Osteocyte (in vitro differentiated cells): ENCODE measurements at places on chromosomes 4 and X.

- DNase-seq, result no peak
Observed at GRCh38 chr4:164894702-164895101, 17.7 kb downstream of the APELA start.

DNA sequence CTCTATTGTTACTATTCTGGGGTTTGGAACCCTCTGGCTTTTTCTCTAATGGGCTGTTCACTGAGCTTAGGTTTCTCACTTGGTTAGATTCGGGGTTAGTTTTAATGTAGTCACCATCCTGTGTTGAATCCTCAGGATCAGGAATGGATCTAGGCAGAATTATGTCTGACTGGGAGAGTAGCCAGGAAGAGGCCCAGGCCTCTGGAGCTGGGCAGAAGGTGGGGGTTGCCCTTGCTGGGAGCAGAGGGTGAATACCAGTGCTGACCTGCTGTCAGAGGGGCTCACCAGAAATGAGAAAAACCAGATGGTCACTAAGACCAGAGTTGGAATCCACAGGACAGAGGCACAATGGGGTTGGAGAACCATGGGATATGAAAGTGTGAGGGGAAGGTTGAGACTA is 126.6 kb upstream of the SLC4A4 start:
- no peak for DNase-seq

DNA sequence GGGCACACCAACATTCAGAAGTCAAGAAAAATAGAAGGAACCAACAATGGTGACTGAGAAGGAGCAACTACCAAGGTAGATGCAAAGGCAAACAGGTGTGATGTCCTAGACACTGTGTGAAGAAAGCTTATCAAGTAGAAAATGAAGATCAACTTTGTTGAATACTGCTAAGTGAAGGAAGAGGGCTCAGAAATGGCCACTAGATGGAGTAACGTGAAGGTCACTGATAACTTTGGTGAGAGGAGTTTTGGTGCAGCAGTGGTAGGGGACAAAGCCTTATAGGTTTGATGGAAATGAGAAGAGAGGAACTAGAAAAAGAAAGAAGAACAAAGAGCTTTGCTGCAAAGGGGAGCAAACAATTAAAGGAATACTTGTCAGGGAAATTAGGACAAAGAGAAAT is 23.5 kb downstream of the OTC start:
- no peak for DNase-seq

DNA sequence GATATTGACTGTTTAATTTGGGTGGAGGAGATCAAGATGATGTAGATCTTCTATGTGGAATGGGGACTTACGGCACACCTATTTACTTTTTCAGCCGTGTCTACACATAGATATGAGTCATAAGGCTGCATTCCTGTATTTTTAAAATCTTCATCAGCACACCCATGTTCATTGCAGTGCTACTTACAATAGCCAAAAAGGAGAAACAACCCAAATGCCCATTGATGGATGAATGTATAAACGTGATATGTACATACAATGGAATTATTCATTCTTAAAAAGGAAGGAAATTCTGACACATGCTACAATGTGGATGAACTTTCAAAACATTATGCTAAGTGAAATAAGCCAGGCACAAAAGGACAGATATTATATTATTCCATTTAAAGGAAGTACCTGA is 98.6 kb downstream of the AASDH start:
- DNase-seq, result no peak

GRCh38 chr4:110195561-110196205 is 2.7 kb downstream of the ELOVL6 start:
- DNase-seq, result no peak

GRCh38 chr4:72338060-72338459 is 231.0 kb downstream of the ADAMTS3 start:
- DNase-seq, result no peak

- DNase-seq, result no peak
Observed at GRCh38 chr4:185143601-185143969, 519 bp downstream of the SLC25A4 start.

- no peak for DNase-seq
Observed at GRCh38 chrX:10648614-10649013, 28.2 kb upstream of the MID1 start.

GRCh38 chrX:31580227-31580626 is 508.4 kb upstream of the FTHL17 start:
- DNase-seq, result no peak

DNA sequence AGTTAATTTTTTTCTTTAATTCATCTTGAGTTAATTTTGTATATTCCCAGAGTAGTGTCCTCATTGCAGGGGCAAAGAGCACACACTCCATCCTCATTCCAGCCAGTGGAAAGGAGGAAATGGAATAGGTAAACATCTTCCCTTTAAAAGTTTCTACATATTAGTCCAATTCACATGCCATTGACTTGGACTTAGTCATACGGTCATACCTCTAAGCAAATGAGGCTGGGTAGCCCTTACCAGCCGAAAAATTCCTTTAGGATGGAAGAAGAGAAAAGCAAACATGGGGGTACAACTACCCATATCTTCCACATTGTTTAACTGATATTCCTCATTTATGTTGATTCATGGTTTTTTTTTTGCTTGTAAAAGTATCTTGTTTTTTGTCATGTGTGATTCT is 37.4 kb upstream of the NDP start:
- no peak for DNase-seq

GRCh38 chrX:137545711-137546651 is 19.9 kb upstream of the ZIC3 start:
- DNase-seq, result no peak

DNA sequence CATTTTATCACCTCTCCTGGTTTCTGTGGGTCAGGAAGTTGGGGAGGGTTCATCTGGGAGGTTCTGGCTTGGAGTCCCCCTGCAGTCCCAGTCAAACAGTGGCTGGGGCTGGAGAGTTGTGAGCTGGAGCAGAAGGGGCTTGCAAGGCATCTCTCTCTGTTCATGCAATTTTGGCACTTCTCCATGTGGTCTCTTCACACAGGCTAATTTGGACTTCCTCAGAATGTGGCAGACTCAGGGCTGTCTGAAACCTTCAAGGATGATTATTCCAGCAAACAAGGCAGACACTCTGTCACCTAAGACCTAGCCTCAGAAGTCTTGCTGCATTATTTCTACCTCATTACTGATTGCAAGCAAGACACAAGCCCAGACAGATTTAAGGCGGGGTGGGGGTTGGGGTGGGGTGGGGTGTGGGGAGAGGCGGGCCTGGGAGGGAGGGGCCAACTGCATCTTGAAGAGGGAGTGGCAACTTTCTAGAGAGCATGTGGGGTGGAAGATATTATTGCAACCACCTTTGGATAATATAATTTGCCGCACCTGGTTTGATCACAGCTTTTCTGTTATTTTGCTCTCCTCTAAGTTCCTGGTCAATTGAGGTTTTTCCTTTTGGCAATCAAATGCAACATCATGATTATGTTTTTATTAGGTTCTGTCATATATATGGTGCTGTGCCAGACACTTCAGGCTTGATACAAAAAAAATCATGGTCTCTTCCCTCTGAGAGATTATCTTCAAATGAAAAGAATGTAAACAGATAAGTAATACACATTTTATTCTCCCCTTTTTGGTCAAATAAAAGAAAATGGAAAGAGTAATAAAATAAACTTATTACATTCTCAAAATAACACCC is 799.5 kb downstream of the RPA4 start:
- no peak for DNase-seq

DNA sequence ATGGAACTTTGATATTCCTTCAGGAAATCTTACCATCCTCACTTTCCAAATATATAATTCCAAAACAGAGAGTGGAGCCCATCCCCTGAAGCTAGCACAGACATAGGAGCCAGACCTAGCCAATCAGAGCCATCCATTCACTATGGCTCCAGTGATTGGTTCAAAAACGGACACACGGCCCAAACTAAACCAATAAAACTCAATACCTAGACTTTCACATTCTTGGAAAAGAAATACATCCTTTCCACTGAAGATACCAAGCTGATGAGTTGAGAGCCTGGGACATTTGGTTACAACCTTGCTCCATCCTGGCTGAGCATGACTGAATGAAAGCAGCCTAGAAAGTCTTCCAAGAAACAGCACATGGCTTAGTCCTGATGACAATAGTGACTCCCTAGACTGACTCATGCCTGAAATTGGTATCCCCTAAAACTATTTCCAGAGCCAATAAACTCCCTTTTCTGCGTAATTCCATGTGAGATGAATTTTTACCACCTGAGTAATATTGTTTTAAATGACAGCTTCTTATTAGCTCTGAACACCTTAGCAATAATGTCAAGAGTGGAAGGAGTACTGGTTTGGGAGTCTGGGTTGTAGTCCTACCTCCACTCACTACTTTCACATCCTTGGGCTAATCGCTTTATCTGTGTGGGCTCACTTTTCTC is 189.6 kb upstream of the LNX1 start:
- DNase-seq, result no peak

DNA sequence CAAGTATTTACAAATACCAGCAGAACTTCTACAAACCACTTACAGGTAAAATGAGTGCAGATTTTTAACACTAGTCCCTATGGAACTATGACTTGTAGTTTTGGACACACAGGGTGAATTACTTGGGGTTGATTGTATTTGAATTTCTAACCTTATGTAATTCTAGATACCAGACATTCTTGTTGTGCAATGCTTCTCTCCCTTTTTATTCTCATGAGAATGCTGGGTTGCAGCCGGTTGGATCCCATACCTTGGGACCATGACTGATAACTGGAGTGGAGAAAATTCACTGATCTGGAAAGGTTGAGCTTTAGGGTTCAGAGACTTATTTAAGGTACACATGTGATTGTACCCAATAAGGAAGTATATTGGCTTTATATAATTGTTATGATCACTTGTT is 8.8 kb downstream of the TET2 start:
- no peak for DNase-seq

DNA sequence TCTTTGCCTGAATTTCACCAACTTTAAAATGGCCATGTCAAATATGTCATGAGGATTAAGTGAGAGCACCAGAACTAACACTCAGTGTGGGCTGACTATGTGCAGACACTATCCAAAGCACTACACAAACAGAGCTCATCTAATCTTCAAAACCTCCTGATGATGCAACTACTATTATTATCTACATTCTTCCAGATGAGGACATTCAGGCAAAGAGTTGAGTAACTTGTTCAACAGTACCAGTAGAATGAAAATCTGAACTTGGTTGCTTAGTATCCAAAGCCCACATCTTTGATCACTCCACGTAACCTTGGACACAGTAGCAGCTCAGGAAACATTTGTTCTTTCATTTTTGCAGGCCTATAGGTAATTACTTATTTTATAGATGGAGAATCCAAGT is 90.1 kb downstream of the ATP8A1 start:
- DNase-seq, result no peak

GRCh38 chrX:17062065-17062464 is 115.6 kb downstream of the REPS2 start:
- no peak for DNase-seq
